ENCODE measurements at places on chromosomes 5 and 9.

GRCh38 chr9:120741701-120742100 lies 27.4 kb upstream of the MEGF9 start:
- DNase-seq, result no peak
- no peaks in the 10 kb centered on the region for H3K27me3 ChIP-seq
- H3K36me3 ChIP-seq, result peaks cover 3% of the 10 kb centered on the region
- H3K27ac ChIP-seq, result no peak overlapping the region

DNA sequence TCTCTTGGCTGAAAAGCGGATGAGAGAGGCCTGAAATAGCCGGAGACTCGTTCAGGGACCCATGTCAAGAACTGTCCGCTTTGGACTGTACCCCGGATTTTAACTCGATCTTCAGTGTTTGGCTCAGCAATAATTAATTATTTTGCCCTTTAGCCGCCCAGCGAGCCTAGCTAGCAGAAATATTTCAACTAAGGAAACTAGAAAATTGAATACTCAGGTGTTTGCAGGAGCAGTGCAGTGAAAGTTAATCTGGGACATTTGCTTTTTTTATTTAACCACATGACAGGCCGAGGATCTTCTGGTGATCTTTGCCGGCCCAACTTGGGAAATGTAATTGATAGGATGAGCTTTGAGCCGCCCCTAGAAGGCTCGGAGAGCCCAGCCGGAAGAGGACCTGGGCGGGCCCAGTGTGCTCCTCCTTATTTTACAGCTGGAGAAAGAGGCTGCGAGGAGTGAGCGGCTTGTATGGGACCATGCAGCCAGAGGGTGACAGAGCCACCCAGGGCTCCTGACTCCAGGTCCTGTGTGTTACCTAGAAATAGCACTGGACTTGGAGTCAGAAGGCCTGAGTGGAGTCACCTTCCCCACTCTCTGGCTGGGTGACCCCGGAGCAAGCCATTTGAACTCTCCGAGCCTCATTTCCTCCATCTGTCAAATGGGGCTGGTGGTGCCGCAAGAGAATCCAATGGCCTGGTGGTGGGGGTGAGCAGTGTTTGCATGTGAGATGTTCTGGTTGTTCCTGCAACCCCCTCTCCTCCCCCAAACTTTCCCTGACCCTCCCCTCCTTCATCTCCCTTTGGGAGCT lies 2.4 kb downstream of the PPARGC1B start:
- H3K36me3 ChIP-seq, result no peaks in the 10 kb centered on the region
- DNase-seq, result no peak
- H3K4me3 ChIP-seq, result peak overlapping the region; percentile 87
- H3K4me1 ChIP-seq, result peaks cover 5% of the 10 kb centered on the region
- peaks cover 62% of the 10 kb centered on the region for H3K27me3 ChIP-seq
- H3K27ac ChIP-seq, result no peak overlapping the region

DNA sequence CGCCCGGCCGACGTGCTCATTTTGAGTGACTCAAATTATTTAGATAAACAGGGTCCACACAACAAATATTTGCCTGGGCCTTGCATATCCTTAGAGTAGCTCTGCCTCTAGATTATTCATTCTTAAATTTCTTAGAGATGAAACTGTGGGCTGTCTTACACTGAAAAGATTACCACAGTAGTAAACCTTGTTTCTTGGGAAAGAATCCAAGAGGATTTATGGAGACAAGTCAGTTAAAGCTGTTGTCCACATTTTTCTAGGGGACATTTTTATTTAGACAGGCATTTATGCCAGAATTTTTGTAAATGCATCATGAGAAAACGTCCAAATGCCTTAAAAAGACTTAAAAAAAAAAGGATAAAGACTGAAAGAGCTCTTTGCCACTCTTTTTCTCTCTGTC lies 32.6 kb upstream of the RANBP3L start:
- no peak overlapping the region for H3K27ac ChIP-seq
- no peaks in the 10 kb centered on the region for H3K27me3 ChIP-seq
- no peak for DNase-seq
- H3K4me3 ChIP-seq, result no peak overlapping the region

DNA sequence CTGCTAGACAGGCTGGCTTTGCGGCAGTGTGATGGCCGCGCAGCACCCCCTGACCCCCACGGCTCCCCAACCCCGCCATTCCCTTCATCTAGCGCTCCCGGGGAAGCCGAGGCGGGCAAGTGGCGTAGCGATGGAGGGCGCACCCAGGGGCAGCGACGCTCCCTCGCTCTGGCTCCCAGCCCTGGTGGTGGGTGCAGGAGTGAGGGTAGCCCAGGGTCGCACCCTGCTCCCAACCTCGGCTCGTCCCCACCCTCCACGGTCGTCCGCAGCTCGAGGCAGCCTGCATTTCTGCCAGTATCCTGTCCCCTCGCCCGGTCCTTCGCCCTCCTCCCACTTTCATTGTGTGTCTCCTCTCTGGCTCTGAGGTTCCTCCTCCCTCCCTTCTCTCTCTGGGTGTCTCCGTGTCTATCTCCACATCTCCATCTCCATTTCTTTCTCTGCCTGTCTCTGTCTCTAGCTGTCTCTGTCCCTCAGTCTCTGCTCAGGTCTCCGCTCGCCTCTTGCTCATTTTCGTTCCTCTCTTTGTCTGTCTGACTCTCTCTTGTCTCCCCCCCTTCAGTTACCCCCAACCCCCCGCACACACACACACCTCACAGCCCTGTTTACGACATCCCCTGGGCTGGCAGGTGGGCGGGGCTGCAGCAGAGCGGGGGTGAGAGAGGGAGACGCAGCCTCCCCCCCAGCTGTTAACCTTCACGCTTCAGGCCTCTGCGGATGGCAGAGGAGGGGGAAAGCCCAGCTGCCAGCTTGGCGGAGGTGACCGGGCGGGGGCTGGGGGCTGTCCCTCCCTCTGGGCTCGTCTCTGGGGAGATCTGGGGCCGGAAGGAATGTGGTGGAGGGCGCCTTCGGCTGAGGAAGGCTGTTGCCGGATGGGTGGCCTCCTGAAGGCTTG lies 48.7 kb upstream of the PSD2 start:
- peak overlapping the region; percentile 91 for H3K27ac ChIP-seq
- DNase-seq, result no peak
- H3K27me3 ChIP-seq, result peaks cover 41% of the 10 kb centered on the region
- H3K4me3 ChIP-seq, result peak overlapping the region; percentile 85

Measured in neural crest cell (in vitro differentiated cells).